ENCODE measurements at places on chromosomes 2 and 18.

DNA sequence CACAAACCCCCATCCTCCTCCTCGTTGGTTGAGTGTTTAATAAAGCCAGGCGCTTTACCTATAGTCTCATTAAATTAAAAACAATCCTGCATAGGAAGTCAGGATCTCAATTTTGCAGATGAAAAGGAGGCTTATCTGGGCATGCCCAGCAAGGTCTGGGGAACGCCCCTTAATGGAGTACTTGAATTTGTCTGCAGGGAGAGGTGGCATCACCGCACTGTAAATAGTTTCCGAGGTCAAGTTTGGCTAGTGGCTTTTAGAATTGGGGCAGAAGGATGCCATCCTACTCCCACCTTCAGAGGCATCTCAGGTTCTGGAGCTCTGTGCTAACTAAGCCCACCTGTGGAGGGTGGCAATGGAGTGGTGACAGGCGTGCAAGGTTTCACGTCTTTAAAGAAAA, 149.2 kb downstream of the TGIF1 start:
- no peak for DNase-seq

- no peak for DNase-seq
Observed at GRCh38 chr2:230711224-230711623, 1.4 kb upstream of the CAB39 start.

DNA sequence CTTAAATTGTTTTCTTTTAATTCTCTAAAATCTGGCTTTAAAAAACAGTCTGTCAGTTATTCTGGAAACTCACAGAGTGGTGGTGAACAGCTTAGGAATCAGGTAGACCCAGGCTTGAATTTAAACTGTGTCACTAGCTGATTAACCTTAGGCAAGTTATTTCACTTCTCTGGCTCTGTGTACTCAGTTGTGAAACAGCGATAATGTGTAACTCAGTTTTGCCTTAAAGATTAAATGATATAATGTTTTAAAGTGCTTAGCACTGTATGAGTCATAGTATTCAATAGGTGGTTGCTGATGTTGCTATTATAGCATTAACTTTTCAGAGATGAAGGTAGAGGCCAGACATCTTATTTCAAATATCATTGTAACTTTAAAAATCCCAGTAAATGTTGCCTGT, 40.7 kb downstream of the PKP4 start:
- DNase-seq = no peak

DNA sequence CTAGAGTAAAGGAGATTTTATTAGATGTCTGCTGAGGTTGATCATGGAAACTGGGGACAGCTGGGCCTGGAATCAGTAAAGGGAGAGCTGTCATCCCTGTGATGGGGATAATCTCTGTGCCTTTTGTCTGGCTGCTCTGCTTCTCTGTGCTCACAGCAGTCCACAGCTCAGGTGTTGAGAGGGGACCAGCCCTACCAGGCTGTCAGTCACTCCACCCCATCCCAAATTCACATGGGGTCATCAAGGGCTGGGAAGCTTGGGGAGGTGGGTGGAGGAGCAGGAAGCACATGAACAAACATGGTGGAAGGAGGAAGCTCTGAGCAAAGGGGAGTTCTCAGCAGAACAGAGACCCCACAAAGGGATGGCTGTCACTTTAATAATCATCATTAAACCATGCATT, 13.7 kb upstream of the LRRFIP1 start:
- DNase-seq = no peak

DNA sequence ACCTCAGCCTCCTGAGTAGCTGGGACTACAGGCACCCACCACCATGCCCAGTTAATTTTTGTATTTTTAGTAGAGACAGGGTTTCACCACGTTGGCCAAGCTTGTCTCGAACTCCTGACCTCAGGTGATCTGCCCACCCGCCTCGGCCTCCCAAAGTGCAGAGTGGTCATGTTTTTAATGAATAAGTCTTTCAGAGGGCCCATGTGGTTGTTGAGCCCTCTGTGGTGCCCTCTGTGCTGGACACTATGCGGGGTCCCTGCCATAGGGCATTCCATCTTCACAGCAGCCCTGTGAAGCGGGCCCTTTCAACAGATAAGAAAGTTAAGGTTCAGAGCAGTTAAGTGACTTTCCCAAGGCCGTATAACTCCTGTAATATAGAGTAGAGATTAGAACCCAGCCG, 25.9 kb downstream of the MYO7B start:
- no peak for DNase-seq

GRCh38 chr18:79043288-79043687, 25.9 kb upstream of the ATP9B start:
- no peak for DNase-seq

- no peak for DNase-seq
Observed at GRCh38 chr2:157345647-157346389, 20.2 kb upstream of the ERMN start.

- DNase-seq = no peak
Observed at GRCh38 chr2:214772443-214773015, 37.0 kb downstream of the BARD1 start.

DNA sequence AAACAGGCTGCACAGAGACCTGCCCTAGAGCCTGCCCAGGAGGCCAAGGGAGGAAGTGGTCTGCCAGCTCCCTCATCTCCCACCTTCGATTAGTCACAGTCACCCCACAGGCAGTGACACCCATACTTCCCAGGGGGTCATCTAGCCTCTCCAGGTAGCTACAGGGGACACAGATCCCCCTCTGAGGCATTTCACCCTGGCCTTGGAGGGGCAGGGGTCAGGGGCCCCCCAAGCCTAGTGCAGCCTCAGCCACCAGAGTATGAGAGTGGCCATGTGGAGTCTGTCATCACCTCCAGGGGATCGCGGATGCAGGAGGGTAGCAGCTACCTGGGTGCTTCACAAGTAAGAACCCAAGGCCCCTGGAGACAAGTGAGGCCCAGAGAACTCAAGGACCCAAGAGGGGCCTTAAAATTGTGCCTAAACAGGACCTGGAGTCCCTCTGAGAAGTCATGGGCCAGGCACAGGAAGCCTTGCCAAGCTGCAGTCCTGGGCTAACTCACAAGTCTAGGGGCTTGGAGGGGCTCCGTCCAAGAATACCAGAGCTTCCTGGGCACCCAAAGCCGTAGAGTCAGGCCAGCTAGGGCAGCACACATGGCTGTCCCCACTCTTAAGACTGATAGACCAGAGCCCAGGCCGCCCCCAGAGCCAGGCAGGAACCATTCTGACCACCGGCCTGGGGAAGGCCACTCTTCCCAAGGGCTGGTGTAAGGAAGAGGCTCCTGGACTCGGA, 354.3 kb upstream of the ID2 start:
- no peak for DNase-seq

DNA sequence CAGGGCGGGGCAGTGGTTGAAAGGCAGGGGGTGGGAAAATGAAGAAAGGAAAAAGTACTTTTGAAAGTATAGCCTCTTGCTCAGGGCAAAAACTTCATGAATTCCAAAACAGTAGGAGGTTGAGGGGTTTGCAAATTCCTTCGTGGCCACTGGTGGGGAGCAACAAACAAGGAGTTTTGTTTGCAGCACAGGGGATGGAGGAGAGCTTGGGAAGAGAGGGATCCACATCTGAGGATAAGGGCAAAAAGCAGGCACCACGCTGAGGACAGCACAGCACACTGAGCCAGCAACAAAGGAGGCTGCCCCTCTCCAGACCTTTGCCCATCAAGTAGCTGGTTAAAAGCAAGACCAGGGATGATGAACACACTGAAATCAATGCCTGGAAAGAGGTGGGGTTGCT, 148.9 kb downstream of the TCF4 start:
- no peak for DNase-seq

GRCh38 chr2:56309626-56310170, 125.9 kb downstream of the CCDC85A start:
- no peak for DNase-seq

GRCh38 chr18:38923540-38923939, 1357.9 kb upstream of the CELF4 start:
- DNase-seq = no peak

DNA sequence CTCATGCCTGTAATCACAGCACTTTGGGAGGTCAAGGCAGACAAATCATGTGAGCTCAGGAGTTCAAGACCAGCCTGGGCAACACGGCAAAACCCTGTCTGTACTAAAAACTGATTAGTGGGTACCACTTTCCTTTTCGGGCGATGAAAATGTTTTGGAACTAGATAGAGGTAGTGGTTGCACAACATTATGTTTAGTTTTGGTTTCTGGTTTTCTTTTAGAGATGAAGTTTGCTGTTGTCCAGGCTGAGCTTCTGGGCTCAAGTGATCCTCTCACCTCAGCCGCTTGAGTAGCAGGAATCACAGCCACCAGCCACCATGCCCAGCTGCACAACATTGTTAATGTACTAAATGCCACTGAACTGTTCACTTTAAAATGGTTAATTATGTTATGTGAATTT, 27.6 kb downstream of the AAK1 start:
- no peak for DNase-seq

GRCh38 chr2:198706476-198707082, 751.2 kb downstream of the SATB2 start:
- DNase-seq = no peak

DNA sequence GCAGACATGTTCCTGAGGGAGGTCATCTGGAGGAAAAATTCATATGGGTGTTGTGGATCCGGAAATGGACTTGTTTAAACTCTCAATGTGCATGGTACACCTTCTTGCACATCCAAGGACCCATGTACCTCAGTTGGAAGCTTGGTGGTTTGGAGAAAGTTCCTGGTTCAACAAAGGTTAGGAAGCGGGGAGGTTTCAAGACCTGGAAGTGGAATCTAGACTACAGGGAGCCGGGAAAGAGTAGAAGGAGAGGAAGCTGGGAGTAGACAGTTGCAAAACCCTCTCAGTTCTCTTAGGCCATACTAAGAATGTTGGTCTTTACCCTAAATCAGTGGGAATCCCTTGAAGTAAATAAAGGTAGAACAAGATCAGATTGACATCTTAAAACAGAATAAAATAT, 209.8 kb upstream of the SPOPL start:
- no peak for DNase-seq

DNA sequence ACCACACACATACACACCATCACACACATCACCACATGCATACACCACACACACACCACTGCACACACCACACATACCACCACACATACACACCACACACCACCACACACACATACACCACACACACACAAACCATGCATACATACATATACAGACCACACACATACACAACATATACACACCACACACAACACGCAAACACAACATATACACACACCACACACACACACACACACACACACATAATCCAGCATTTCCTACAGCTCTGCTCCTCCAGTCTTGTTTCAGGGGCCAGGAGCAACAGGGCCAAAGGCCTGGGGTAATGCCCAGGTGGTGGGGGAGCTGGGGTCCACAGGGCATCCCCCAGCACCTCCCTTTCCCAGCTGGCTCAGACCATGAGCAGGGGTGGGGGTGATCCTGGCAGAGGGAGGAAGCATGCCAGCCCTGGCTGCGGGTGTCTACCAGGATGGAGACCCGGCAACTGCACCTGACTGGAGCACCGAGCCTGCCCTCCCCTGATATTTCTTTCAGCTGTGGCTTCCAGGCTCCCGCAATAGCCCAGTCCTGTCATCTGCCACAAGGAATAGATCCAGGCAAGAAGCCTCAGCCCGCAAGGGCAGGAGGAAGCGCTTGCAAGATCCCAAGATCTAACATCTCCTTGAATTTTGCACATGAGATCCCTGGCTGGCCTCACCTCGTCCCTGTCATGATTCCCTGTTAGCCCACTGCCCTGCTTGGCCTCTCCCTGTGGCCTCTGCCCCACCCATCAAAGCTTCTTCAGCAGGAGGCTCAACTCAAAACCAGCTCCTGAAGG, 196.9 kb downstream of the TNS1 start:
- no peak for DNase-seq

GRCh38 chr2:230347659-230348305, 20.8 kb downstream of the SP140L start:
- DNase-seq = no peak

DNA sequence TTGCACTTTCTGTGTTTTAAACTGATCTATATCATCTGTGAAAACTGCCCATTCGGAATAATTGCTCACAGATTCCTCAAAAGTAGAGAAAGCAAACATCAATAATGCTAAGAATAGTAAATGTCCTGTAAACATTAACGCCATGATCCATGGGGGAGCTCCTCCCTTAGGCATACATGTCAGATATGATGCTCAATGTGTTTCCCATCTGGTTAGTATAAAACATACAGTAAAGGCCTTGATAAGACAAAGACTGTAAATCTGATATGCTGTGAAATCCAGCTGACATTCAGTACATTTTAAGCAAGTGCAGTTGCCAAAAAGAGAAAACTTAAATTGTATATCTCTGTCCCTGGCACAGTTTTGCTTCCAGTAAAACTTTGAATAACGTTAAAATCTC, 2.1 kb downstream of the DSEL start:
- DNase-seq = no peak

DNA sequence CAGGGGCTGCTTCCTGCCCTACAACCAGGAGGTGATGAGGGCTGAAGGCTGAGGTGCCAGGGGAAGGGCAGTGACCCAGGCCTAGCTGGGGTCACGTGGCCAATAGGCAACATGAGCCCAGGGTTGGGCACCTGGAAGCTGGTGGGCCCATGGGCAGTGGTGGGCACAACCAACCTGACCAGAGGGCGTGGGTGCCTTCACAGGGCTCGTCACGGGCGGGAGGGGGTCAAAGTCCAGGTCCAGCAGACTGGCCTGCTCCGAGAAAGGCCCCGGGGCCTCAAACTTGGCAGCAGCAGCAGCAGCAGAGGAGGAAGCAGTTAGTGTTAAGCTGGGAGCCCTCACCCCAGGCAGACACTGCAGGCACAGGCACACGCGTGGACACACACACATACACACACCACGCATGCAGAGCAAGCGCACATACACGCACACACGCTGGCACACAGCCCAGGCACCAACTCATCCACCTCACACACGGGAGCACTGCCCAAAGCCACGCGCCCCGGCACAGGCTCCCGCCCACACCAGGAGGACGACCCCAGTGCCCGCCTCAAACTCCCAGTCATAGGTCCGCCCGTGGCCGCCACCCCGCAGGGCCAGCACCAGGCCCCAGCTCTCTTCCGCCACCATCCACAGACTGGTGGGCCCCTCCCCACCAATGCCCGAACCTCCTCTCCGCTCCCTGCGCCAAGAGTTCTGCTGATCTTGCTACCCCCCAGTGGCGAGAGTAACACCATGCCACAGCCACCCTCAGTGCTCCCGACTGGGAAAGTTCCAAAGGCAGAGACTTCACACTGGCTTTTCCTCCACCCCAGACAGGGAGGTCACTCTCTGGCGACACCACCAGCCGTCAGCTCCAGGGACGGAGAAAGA, 53.0 kb downstream of the BIN1 start:
- no peak for DNase-seq

GRCh38 chr2:25445464-25445863, 103.7 kb upstream of the DNMT3A start:
- DNase-seq = no peak

GRCh38 chr2:55932843-55933242, 9.3 kb upstream of the EFEMP1 start:
- DNase-seq = no peak

GRCh38 chr18:56060967-56061541, 473.1 kb upstream of the TCF4 start:
- DNase-seq = no peak

DNA sequence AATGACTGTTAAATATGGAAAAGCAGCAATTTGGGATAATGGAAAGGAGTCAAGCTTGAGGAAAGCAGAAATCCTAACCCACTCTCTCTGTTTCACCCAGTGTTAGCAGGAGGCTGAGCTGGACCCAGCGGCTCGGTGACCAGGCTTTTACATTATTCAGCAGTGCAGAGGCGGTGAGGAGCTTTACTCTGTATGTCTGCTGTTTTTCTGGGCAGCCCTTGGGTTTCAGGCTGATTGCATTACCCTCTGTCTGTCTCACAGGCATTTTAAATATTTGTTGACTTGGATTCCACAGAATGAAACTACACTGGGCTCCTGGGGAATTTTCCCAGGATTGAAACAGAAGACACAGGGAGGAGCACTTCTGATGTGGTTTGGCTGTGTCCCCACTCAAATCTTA, 368.0 kb downstream of the GALR1 start:
- no peak for DNase-seq

GRCh38 chr18:60911504-60911903, 421.7 kb upstream of the CDH20 start:
- no peak for DNase-seq

Data from stimulated activated naive CD4-positive, alpha-beta T cell (primary cell).